ENCODE measurements at places on chromosomes 5 and 9.

DNA sequence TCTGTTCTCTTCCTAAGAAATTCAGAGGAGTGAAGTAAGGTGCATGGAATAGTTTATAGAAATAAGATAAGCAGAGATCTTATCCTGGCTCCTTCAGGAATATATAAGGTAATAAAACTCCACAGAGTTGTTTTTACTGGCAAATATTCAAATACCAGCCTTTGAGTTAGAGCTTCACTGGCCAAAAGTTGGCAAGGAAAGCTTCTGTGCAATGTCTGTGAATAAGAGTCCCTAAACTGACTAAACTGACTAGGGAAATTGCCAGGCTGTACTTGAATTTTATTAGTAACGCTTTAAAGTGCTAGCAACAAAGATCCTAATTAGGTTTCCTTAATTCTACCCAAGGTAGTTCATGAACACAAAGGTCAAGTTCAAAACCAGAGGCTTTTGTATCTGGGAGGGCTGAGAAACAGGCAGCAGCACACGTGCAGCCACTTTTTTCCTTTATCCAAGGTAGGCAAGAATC lies 131.1 kb upstream of the MPDZ start:
- no peak for DNase-seq

GRCh38 chr9:21801683-21802417 lies 586 bp upstream of the MTAP start:
- DNase-seq: no peak

- no peak for DNase-seq
Measured at GRCh38 chr9:76882686-76883085, 23.2 kb downstream of the PRUNE2 start.

DNA sequence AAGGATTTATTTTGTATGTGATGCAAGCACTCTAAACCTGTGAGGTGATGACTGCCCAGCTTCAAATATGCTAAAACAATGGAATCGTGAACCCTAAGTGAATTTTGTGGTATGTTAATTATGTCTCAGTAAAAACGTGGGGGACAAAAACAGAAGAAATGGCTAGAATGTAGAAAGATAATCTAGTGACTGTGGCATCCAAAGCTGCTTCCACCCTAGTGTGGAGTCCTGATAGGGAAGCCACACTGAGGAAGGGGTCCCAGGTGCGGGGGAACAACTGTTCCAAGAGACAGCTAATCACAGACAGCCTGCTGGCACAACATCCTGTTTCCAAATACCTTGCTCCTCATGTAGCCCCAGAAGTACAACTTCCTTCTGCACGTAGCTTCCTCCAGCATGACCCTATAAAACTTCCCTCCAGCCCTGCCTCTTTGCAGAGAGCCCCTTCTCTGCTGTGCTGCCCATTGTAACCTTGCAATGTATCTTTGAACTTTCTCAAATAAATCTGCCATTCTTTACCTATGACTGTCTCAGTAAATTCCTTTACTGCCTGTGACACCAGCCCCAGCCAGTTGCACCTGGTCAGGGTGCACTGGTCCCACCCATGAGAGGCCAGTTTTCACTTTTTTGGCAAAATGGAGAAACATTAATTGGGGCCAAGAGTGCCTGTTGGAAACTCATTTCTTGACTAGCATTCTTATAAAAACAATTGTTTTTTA lies 4.9 kb downstream of the GMCL2 start:
- DNase-seq: no peak

DNA sequence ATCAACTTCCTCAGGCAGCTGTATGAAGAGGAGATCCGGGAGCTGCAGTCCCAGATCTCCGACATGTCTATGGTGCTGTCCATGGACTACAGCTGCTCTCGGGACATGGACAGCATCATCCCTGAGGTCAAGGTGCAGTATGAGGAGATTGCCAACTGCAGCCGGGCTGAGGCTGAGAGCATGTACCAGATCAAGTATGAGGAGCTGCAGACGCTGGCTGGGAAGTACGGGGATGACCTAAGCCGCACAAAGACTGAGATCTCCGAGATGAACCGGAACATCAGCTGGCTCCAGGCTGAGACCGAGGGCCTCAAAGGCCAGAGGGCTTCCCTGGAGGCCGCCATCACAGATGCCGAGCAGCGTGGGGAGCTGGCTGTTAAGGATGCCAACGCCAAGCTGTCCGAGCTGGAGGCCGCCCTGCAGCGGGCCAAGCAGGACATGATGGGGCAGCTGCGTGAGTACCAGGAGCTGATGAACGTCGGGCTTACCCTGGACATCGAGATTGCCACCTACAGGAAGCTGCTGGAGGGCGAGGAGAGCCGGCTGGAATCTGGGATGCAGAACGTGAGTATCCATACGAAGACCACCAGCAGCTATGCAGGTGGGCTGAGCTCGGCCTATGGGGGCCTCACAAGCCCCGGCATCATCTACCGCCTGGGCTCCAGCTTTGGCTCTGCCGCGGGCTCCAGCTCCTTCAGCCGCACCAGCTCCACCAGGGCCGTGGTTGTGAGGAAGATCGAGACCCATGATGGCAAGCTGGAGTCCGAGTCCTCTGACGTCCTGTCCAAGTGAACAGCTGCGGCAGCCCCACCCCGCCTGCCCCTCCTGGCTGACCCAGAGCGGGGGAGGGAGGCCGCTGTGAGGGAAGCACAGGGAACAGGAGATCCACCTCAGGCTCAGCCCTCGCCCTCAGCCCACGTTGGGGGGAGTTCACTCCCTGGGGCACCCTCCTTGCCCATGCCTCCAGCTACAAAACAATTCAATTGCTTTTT lies 84.0 kb downstream of the SEC61B start:
- DNase-seq: no peak

DNA sequence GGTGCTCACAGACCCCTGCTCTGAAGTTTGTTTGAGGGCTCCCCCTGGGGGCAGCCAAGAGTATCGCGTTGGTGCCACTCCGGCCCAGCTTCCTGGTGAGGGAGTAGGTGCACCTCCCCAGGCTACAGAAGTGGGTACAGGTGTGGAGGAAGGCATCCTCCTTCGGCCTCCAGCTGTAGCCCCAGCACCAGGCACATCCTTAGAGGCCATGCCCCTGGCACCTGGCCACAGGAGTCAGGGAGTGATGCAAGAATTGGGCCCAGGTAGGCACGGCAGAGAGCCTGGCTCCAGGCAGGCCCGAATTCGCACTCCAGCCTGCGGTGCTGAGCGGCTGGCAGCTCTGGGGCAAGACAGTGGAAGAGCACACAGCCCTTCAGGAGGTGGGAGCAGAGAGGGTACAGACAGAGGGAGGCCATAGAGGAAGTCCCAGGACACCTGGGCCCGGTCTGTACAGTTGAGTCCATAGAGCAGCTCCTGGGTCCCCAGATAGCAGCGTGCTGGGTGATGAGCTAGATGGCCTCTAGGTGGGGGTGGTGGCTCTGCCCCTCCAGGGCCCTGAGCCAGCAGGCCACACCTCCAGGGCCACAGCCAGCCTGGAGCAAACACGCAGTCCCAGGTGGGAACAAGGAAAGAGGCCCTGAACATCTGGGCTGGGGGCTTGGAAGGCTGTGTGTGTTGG lies 2.4 kb downstream of the SAPCD2 start:
- DNase-seq: peak; percentile 90

GRCh38 chr9:134173127-134174072 lies 9.0 kb upstream of the RNU6ATAC start:
- DNase-seq: no peak

DNA sequence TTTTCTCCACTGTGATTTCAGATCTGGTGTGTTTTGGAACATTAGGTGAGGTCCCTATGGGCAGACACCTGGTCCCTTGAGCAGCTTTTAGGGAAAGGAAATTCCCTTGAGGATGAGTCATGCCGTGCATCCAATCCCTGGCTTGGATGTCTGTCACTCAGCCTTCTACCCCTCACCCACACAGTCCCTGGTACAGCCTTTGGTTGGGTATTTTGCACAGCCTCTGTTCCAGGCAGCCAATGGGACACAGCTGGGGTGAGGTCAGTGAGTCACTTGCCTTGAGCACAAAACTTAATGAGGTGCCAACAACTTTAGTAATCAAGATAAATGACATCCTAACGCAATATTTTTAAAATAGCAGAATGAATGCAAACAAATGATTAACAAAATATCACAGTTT lies 22.7 kb upstream of the SVEP1 start:
- no peak for DNase-seq

GRCh38 chr5:178130576-178131445 lies at the start of gene RMND5B:
Gene RMND5B, plus strand, starts transcription at chr5:178131014. Its CDS starts 7,106 bp downstream, at chr5:178138120.
- peak; percentile 80 for DNase-seq

DNA sequence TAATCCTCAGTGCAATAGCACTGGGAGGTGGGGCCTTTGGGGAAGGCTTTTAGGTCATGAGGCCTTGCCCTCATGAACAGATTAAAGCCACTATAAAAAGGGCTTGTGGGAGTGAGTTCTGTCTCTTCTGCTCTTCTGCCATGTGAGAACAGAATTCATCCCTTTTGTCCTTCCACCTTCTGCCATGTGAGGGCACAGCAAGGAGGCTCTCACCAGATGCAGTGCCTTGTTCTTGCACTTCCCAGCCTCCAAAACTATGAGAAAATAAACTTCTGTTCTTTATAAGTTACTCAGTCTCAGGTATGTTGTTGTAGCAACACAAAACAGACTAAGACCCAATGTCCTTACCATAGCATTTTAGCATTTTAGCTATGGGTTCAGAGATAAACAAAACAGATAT lies 81.7 kb upstream of the CPLX2 start:
- DNase-seq: no peak

GRCh38 chr9:134413890-134414623 lies 87.8 kb downstream of the RXRA start:
- no peak for DNase-seq

- no peak for DNase-seq
Measured at GRCh38 chr9:133383438-133383837, 7.3 kb downstream of the STKLD1 start.

DNA sequence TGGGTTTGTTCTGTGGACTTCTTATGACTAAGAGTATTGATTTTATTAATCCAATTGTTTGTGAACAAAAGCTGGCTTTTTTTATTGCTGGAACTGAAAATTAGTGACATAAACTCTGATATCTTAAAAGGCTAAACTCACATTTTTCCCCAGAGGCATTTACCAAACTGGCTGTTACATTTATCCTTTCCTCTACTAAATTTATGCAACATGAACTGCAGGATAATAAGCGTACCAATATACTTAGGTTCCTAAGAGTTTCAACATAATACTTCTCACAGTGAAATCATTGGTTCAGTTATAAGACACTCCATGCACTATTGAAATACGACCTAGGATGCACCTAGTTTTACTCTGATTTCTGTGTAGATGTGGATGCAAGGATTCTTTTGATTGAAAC lies 560.8 kb upstream of the WWC1 start:
- DNase-seq: no peak

- no peak for DNase-seq
Measured at GRCh38 chr9:125284855-125285254, 23.2 kb downstream of the GAPVD1 start.

DNA sequence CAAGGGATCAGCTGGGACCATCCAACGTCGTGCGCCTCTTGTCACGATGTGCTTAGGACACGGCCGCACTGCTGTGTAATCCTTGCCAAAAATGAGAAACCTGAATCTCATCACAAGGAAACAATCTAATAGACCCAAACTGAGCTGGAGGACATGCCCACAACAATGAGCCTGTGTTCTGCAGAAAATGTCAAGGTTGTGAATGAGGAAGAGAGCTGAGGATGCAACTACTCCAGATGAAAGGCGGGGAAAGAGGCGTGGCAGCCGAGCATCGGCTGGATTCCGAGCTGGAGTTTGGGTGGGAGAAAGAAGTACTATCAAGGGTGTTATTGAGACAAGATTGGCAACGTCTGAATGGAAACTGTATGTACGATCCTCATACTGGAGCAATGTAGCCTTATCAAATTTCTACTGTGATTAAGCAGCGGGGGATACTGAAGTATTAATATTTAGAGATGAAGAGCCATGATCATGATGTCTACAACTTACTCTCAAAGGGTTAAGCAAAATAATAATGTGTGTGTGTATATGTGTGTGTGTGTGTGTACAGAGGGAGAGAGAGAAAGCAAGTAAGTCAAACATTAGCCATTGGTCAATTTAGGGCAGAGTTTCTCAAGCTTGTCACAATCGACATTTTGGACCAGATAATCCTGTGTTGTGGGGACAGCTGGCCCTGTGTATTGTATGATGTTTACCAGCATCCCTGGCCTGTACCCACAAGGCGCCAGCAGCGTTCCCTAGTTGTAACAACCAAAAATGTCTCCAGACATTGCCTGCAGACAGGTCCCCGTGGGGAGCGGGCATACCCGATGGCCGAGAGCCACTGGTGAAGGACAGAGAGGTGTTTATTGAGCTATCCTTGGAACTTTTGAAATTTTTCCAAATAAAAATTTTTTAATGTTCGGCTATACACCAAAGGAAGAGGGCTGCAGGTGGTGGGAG lies 46.5 kb downstream of the DUSP1 start:
- no peak for DNase-seq

GRCh38 chr5:87788416-87788815 lies 375.7 kb upstream of the CCNH start:
- DNase-seq: no peak

DNA sequence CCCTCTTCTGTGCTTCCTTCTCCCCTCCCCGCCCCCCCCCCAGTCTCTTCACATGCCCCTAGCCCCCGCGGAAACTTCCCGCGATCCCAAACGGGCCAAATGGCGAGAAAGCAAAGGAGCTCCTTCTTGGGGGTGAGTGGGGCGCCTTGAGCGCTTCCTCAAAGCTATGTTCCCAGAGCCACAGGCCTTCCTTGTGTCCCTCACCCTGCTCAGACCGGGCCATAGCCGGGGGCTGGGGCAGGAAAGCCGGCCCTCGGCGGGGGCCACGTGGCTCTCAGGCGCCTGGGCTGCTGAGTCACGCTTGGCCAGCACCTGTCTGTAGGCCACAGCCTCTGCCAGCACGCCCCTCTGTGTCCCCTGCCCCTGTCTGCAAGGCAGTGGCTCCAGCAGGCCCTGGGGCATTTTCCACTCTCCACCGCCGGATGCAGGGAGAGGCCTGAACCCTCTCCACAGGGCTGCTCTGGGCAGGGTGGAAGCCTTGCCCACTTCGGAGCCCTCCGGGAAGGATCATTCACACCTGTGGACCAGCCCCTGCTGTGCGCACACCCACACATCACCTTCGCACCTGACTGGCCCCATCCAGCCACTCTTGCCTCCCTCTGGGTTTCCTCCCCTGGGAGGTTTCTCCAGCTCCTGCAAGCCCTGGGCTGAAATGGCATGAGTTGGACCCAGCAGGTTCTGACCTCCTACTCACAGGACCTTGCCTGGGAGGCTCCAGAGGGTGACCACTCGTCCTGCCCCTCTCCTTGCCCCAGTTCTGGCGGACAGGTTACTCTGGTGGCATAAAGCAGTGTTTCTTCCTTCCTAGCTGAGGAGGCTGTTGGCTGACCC lies 1.2 kb upstream of the SQSTM1 start:
- peak; percentile 31 for DNase-seq

GRCh38 chr9:114172981-114173833 lies 17.9 kb downstream of the COL27A1 start:
- no peak for DNase-seq

- DNase-seq: no peak
Measured at GRCh38 chr5:179973391-179973790, 65.7 kb upstream of the TBC1D9B start.

Data from CD4-positive, alpha-beta T cell treated with Interleukin-15 for 4 hours (primary cell).